Ovary (tissue), 10 donors: ENCODE measurements at places on chromosomes 12 and 14. TPM values are rescaled to one million over a fixed set of nuclear protein-coding genes. Genes with fewer than 3 reads are reported as not detected.

LRRK2 gene
- 10.6 TPM for total RNA-seq

MUCL1 gene
- 0.81 TPM for total RNA-seq

RPL10L gene
- not detected for total RNA-seq

- H3K36me3 ChIP-seq: no peaks in the 10 kb centered on the region
- no peaks in the 10 kb centered on the region for H3K27me3 ChIP-seq
- H3K4me1 ChIP-seq: peaks cover 14% of the 10 kb centered on the region
- no peak overlapping the region for H3K27ac ChIP-seq
Observed at GRCh38 chr12:120252071-120252906, 13.2 kb downstream of the PXN start.

- no peaks in the 10 kb centered on the region for H3K4me1 ChIP-seq
- no peaks in the 10 kb centered on the region for H3K27me3 ChIP-seq
- H3K27ac ChIP-seq: no peak overlapping the region
Observed at GRCh38 chr14:65025818-65026217, 39.1 kb downstream of the FNTB start.
